ENCODE measurements at places on chromosomes 11 and 22. TPM values are rescaled to one million over a fixed set of nuclear protein-coding genes. Genes with fewer than 3 reads are reported as not detected.

- H3K27me3 ChIP-seq: no peaks in the 10 kb centered on the region
- no peaks in the 10 kb centered on the region for H3K4me1 ChIP-seq
- no peak overlapping the region for H3K4me3 ChIP-seq
- no peaks in the 10 kb centered on the region for H3K36me3 ChIP-seq
- no peak for DNase-seq
- H3K27ac ChIP-seq: no peak overlapping the region
These were observed 22.9 kb downstream of the IGLL5 start for GRCh38 chr22:22910272-22911240.

DNA sequence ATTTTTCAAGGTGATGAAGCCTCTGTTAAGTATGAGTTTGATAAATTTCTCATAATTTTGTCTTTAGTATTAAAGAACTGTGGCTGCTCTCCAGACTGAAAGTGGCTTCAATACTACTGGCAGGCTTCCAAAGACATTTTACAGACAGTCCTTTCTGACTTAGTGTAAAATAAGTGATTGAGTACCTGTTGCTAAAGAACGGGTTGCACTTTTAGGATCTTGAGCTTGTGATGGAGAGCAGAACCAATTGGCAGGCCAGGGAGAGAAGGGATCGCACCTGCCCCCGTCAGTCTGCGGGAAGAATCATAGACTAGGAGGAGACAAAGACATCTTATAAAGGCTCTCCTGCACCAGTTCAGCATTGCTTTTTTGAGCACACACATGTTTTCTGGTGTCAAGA lies 4.4 kb downstream of the NCAM1 start:
- H3K27ac ChIP-seq: no peak overlapping the region
- H3K4me1 ChIP-seq: 0 out of 2 replicates have a peak, but pooled peaks cover 5% of the 10 kb centered on the region
- no peak for DNase-seq
- no peaks in the 10 kb centered on the region for H3K36me3 ChIP-seq

NRIP3 gene
- 13.0 TPM for total RNA-seq

- H3K27ac ChIP-seq: peak overlapping the region; percentile 55
- no peaks in the 10 kb centered on the region for H3K27me3 ChIP-seq
- H3K36me3 ChIP-seq: no peaks in the 10 kb centered on the region
- peaks cover 10% of the 10 kb centered on the region for H3K4me1 ChIP-seq
- H3K4me3 ChIP-seq: no peak overlapping the region
These were observed 23.0 kb upstream of the EXPH5 start for GRCh38 chr11:108616549-108616948.

DNA sequence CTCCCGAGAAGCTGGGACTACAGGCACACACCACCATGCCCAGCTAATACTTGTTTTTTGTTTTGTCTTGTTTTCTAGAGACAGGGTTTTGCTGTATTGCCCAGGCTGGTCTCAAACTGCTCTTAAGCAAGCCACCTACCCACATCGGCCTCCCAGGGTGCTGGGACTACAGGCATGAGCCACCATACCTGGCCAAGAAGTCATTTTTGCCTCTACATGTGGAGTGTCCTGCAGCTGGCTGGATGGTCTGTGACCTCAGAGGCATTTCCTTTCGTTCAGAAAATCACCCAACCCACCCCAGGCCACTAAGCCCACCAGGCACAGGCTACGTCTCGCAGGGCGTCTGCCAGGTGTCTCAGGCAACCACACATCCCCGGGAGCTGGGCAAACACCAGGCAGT lies 12.8 kb downstream of the SHANK2 start:
- H3K27me3 ChIP-seq: no peaks in the 10 kb centered on the region
- no peaks in the 10 kb centered on the region for H3K4me1 ChIP-seq
- peak; percentile 21 for DNase-seq
- peaks cover 7% of the 10 kb centered on the region for H3K36me3 ChIP-seq

LRRC75B gene
- 18.6 TPM for total RNA-seq

MYEOV gene
- 0.52 TPM for total RNA-seq

GRCh38 chr11:131957201-131957600 lies 586.8 kb downstream of the NTM start:
- no peaks in the 10 kb centered on the region for H3K36me3 ChIP-seq
- H3K4me1 ChIP-seq: no peaks in the 10 kb centered on the region
- no peak overlapping the region for H3K4me3 ChIP-seq
- DNase-seq: no peak
- H3K27ac ChIP-seq: no peak overlapping the region

GRCh38 chr11:67433536-67434394 lies 3.7 kb downstream of the PTPRCAP start:
- no peak for DNase-seq
- H3K36me3 ChIP-seq: peaks cover 17% of the 10 kb centered on the region

DNA sequence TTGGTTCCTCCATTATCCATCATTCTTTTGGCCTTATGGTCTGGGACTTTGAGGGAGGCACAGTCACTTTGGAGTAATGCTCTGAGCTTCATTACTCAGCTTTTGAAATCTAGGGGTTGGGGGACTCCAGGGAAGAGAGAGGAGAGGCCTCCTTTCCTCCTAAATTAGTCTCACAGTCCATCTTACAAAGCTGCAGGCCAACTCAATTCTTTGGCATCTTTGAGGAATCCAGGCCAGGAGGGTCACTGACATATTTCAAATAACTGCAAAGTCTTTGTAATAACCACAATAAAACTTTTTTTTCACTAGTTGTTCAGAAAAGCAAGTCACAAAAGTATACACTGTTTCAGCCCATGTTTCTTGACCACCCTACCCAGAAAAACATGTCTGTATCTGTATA lies 73.3 kb upstream of the FAR1 start:
- no peak for DNase-seq
- H3K4me1 ChIP-seq: no peaks in the 10 kb centered on the region
- H3K27me3 ChIP-seq: no peaks in the 10 kb centered on the region
- no peak overlapping the region for H3K27ac ChIP-seq

MUC5AC gene
- total RNA-seq: 0.25 TPM

SHANK2 gene
- total RNA-seq: 177 TPM

NDUFV1 gene
- total RNA-seq: 375 TPM

- H3K27ac ChIP-seq: peak overlapping the region; percentile 77
- H3K4me3 ChIP-seq: no peak overlapping the region
- DNase-seq: no peak
- no peaks in the 10 kb centered on the region for H3K36me3 ChIP-seq
- H3K27me3 ChIP-seq: no peaks in the 10 kb centered on the region
These were observed 22.8 kb upstream of the CLMP start for GRCh38 chr11:123217897-123218296.

Measured in Caco-2 (cell line).